Bronchus fibroblast of lung (primary cell): ENCODE measurements at places on chromosomes 12 and 14. TPM values are rescaled to one million over a fixed set of nuclear protein-coding genes. Genes with fewer than 3 reads are reported as not detected.

The NCAPD2 gene
- total RNA-seq = 141 and 150 TPM in 2 replicates

The BEGAIN gene
- total RNA-seq = 1.0 and 1.3 TPM in 2 replicates

The PRR4 gene
- 0.34 and 1.3 TPM in 2 replicates for total RNA-seq

The ANKRD33 gene
- total RNA-seq = under 0.01 TPM in 1 of 2 replicates, not detected in the other

The RERGL gene
- not detected in 2 replicates for total RNA-seq

The RPAP3 gene
- total RNA-seq = 10.7 and 15.3 TPM in 2 replicates

The DDHD1 gene
- total RNA-seq = 3.9 and 4.0 TPM in 2 replicates

The CCDC38 gene
- not detected in 2 replicates for total RNA-seq

The MIP gene
- not detected in 2 replicates for total RNA-seq

The MYRFL gene
- not detected in 2 replicates for total RNA-seq

The FOXG1 gene
- total RNA-seq = under 0.01 and 0.15 TPM in 2 replicates

The MANSC1 gene
- 2.4 and 2.5 TPM in 2 replicates for total RNA-seq

The RASSF9 gene
- under 0.01 TPM in 2 replicates for total RNA-seq

The KRT7 gene
- total RNA-seq = 9.2 and 11.1 TPM in 2 replicates

The COCH gene
- 0.45 and 0.84 TPM in 2 replicates for total RNA-seq

The TSHR gene
- total RNA-seq = not detected in 2 replicates
